ENCODE measurements at places on chromosomes 1 and 21.
A peak's percentile ranks its signal among the peaks of the same experiment; 100 is the strongest.

DNA sequence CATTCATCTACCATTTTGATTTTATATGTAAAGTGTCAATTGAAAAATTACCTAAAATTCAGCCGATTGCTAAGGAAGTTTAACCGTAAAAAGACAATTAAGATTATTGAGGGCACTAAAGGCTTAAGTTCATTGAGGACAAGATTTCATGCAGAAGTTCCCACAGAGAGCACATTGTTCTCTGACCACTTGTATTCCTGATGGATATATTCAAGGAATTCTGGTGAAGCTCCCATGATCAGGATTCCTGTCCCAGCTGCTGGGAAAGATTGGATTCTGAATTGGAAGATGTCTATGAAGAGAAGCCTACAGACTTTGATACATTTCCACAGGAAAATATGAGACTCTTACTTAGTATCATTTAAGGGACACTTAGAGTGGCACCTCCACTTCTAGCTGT, 209.2 kb upstream of the KCTD3 start:
- no peak for DNase-seq

GRCh38 chr1:169572187-169572586, 14.1 kb downstream of the F5 start:
- peak; percentile 24 for DNase-seq

GRCh38 chr1:244083383-244083943, 32.4 kb downstream of the ZBTB18 start:
- no peak for DNase-seq

GRCh38 chr1:214296860-214297745, 16.1 kb downstream of the SMYD2 start:
- no peak for DNase-seq

GRCh38 chr1:200741551-200742207, 3.0 kb downstream of the CAMSAP2 start:
- DNase-seq, result no peak

DNA sequence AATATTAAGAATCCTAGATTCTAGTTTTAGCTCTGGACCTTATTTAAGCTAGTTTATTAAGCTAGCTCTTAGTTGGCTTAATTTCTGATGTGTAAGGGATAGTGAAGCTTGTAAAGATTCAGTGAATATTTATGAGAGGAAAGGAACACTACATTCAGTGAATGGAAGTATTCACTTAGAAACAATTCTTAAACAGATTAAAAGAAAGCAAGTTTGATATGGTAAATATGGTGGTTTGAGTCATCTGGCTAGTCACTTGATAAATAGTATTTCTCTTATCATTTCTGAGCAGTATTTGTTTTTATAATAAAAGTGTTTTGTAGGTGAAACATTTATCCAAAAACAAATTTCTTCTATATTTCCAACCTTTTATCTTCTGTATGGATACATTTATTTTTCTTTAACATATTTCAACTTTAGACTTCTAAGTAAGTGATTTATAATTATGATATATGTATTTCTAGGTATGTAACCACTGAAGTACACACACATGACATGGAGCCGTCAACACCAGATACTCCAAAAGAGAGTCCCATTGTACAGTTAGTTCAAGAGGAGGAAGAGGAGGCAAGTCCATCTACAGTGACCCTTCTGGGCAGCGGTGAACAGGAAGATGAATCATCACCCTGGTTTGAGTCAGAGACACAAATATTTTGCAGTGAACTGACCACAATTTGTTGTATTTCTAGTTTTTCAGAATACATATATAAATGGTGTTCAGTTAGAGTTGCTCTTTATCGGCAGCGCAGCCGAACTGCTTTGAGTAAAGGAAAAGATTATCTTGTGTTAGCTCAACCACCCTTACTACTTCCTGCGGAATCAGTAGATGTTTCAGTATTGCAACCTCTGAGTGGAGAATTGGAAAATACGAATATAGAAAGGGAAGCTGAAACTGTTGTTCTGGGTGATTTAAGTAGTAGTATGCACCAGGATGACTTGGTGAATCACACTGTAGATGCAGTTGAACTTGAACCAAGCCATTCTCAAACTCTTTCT, 55.6 kb downstream of the SUCO start:
- no peak for DNase-seq

DNA sequence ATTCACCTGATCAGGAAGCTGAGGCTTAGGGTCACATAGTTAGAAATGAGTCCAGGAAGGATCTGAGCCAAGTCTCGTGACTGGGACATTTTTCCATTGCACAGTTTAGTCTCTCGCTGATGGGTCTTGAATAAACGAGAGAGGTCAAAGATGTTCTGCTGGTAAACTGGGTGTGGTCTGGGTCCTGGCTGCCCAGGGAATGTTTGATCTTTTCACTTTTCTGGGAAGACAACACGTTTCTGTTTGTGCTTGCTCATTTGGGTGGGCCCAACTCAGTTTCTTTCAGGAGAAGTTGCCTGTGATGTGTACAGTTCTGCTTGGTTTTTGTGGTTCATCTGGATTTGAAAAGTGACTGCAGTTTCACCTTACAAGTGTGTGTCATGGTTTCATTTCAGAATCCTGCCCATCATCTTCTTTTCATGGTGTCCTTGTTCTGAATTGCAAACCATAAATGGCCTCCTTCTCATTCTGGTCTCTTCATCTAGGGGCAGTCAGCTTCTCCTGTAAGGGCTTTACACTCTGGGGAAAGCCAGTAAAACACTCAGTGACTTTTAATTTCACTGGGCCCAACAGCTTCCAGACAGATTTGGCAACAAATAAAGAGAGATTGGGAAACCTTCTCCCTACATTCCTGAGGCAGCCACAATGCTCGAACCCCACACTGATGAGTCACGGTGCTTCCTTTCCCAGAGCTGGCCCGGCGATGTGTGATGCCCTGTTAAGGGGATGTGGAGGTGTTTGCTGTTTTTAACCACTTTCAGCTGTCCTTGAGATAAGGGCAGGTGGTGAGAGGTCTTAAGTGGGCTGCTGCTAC, 7.2 kb upstream of the TACSTD2 start:
- DNase-seq, result no peak
